NCI-H446 treated with DMSO at 0.1 percent for 48 hours (cell line): ENCODE measurements at places on chromosomes 3 and 15.

- no peak for DNase-seq
Observed at GRCh38 chr3:150315721-150316120, 92.4 kb upstream of the TSC22D2 start.

DNA sequence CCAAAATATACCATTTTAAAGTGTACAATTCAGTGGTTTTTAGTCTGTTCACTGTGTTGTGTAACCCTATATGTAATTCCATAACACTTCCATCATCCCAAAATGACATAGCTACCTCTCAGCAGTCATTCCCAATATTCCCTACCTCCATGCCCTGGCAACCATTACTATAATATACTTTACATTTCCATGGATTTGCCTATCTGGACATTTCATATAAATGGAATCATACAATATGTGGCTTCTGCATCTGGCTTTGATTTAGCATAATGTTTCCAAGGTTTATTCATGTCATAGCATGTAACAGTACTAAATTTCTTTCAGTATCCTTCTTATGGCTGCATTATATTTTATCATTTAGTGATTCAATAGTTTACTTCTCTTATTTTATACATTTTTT lies 25.3 kb downstream of the FAM98B start:
- DNase-seq = no peak

DNA sequence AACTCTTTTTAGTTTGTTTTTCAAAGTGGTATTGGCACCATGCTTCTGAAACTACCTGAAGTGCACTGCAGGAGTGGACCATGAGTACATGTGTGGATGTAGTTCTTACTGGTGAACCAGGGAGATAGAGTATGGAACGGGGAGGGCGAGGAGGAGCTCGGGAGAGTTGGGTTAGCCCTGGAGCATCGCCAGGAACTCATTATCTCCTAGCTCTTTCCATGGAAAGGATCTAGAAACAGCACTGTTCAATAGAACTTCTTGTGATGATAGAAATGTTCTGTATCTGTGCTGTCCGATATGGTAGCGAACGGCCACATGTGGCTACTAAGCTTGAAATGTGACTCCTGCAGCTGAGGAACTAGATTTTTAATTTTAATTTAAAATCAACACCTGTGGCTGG lies 47.3 kb downstream of the VGLL4 start:
- DNase-seq = no peak

- DNase-seq = no peak
Observed at GRCh38 chr15:70752193-70752635, 11.1 kb downstream of the UACA start.

GRCh38 chr3:65928110-65928509 lies 110.6 kb downstream of the MAGI1 start:
- DNase-seq = no peak

GRCh38 chr3:63595221-63595620 lies 57.3 kb upstream of the SNTN start:
- no peak for DNase-seq

- DNase-seq = no peak
Observed at GRCh38 chr3:43647331-43648166, 25.7 kb upstream of the ANO10 start.

- DNase-seq = no peak
Observed at GRCh38 chr3:107361633-107362032, 15.6 kb upstream of the CCDC54 start.

DNA sequence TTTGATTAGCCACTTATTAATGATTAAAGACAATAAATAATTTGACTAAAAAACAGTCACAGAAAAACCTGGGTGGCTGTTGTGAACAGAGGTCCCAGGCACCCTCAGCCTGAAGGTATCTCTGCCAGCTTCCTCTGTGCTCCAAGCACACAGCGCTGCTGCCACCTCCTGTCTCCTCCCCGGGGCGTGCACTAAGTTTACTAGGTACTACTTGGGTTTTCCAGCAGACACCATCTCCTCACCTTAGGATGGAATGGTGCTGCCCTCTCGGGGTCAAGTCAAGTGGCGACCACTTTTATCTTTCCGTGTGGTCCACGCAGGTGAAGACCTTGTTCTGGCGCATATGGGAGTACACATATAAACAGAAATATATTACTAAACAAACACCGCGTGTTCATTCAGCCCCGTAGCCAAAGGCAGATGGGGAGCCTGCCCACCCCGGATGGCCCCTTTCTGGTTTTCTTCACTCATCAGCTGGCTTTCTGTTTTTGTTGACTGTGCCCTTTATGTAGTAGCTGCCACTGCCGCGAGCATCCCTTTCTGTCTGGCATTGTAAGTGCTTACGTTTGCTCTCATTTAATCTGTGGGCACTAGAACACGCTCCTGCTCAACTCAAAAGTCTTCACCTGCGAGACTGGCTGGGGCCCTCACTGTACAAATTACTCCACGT lies 128.0 kb downstream of the LRIG1 start:
- DNase-seq = no peak

GRCh38 chr15:70722266-70723121 lies 40.9 kb downstream of the UACA start:
- peak; percentile 10 for DNase-seq

DNA sequence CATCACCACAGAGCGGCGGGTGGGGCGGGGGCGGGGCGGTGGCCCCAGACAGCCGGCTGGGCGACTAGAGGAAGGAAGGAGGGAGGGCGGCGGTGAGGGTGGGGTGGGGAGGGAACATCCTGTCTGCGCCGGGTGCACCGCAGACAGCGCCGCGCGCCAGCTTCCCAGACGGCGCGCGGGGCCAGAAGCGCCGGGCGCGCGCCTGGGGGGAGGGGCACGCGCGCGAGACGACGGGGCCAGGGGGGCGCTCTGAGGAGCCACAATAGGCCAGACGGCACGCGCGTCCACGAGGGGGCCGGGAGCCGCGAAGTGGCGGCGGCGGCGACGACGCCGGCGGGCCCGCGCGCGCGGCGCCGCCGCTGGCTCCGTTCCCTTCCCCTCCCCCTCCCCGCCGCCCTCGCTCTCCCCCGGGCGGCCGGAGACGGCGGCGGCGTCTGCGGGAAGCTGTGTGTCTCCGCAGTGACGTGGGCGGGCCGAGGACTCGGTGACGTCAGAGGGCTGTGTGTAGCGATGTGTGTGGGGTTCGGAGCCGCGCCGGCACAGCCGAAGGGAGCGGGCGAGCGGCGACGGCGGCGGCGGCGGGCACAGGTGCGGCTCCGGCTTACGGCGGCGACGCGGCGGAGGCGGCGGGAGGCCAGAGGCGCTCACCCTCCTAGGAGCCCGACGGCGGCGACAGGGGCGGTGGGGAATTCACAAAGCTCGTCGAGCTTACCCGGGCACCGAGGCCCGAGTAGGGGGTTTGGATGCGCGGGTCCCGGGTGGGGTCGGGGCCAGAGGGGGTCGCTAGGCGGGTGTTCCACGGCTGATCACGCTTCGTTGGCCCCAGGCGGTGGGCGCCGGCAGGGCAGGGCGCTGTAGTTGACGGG lies at the start of gene SKIL:
Gene SKIL (plus strand): TSS at position 540 of the 866 bp plus-strand sequence. CDS start 2,617 bp downstream, outside the sequence.
- DNase-seq = peak; percentile 92

GRCh38 chr3:50450209-50450921 lies 53.1 kb downstream of the CACNA2D2 start:
- no peak for DNase-seq
